Neuronal stem cell (in vitro differentiated cells): ENCODE measurements at places on chromosomes 1 and 21.

DNA sequence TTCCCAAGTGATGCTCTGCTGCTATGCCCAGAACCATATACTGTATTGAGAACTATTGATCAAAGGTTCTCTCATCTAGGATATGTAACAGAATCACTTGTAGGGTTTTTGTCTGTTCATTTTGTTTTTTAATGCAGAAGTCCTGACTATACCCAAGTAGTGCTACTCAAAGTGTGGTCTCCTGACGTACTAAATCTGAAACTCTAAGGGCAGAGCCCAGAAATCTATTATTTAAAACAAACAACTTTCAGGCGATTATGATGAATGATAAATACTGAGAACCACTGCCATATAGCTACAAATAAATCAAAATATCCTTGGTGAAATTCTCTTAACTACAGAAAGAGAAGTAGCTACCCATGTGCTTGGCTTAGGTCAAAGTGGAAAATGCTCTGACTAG lies 10.1 kb downstream of the ZZZ3 start:
- H3K27me3 ChIP-seq, result peaks cover 1% of the 10 kb centered on the region
- DNase-seq, result no peak
- H3K36me3 ChIP-seq, result peaks cover 3% of the 10 kb centered on the region
- H3K4me1 ChIP-seq, result no peaks in the 10 kb centered on the region
- no peak overlapping the region for H3K27ac ChIP-seq
- no peak overlapping the region for H3K4me3 ChIP-seq

GRCh38 chr1:112673592-112674439 lies 643 bp upstream of the MOV10 start:
- peak overlapping the region; percentile 86 for H3K27ac ChIP-seq
- H3K4me1 ChIP-seq, result peaks cover 10% of the 10 kb centered on the region
- H3K27me3 ChIP-seq, result no peaks in the 10 kb centered on the region
- peaks cover 66% of the 10 kb centered on the region for H3K36me3 ChIP-seq
- H3K4me3 ChIP-seq, result peak overlapping the region; percentile 93
- no peak for DNase-seq

GRCh38 chr1:14238472-14239307 lies 359.8 kb upstream of the KAZN start:
- H3K36me3 ChIP-seq, result no peaks in the 10 kb centered on the region
- no peaks in the 10 kb centered on the region for H3K27me3 ChIP-seq
- no peak for DNase-seq
- no peak overlapping the region for H3K27ac ChIP-seq
- peaks cover 23% of the 10 kb centered on the region for H3K4me1 ChIP-seq
- no peak overlapping the region for H3K4me3 ChIP-seq

DNA sequence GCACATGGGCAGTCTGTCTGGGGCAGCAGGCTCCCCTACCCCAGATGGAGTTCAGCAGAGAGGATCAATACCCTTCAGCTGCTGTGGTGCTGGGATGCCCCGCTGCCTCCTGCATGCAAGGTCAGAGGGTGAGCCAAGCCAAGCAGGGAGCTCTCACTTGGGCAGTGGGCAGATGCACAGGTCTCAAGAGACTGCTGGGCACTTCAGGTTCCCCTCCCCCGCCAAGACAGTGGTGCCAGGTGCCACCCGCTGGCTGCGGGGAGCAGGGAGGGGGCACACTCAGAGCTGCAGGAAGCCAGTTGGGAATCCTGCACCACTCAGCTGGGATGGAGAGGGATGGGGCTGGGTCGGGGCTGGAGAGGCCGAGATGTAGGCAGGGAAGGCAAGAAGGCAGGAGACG lies 15.8 kb upstream of the EVA1B start:
- no peak for DNase-seq
- peaks cover 14% of the 10 kb centered on the region for H3K36me3 ChIP-seq

GRCh38 chr1:165842671-165843129 lies 15.3 kb downstream of the UCK2 start:
- H3K27ac ChIP-seq, result no peak overlapping the region
- H3K4me1 ChIP-seq, result peaks cover 14% of the 10 kb centered on the region
- no peak for DNase-seq
- no peak overlapping the region for H3K4me3 ChIP-seq
- no peaks in the 10 kb centered on the region for H3K27me3 ChIP-seq

DNA sequence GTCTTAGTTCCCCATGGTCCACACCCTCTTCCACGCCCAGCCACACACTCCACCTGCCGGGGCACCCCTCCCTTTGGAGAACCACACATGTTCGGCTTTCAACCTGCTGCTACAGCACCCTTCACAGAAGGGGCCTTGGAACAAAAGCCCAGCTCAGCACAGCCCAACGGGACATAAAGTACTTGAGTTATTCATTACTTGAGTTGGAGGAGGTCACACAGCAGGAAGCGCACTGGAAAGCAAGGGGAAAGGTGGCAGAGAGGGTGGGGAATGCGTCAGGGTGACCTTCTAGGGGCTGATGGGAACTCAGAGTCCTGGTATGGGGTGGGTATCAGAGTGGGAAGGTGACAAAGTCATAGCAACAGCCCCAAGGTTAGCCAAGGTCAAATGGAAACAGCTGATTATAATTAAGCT lies 3.0 kb upstream of the ATP1B1 start:
- no peak overlapping the region for H3K27ac ChIP-seq
- no peak for DNase-seq
- H3K4me1 ChIP-seq, result peaks cover 20% of the 10 kb centered on the region
- H3K27me3 ChIP-seq, result peaks cover 2% of the 10 kb centered on the region
- no peaks in the 10 kb centered on the region for H3K36me3 ChIP-seq
- no peak overlapping the region for H3K4me3 ChIP-seq
